ENCODE measurements at places on chromosomes 3 and 15. TPM values are rescaled to one million over a fixed set of nuclear protein-coding genes. Genes with fewer than 3 reads are reported as not detected.

- no peak overlapping the region for H3K4me3 ChIP-seq
- peaks cover 26% of the 10 kb centered on the region for H3K27me3 ChIP-seq
- no peak for DNase-seq
Measured at GRCh38 chr3:43922374-43922773, 231.6 kb downstream of the ABHD5 start.

- no peaks in the 10 kb centered on the region for H3K36me3 ChIP-seq
- H3K4me3 ChIP-seq: no peak overlapping the region
- H3K4me1 ChIP-seq: no peaks in the 10 kb centered on the region
- no peaks in the 10 kb centered on the region for H3K27me3 ChIP-seq
- H3K27ac ChIP-seq: no peak overlapping the region
Measured at GRCh38 chr3:118868051-118868450, 166.6 kb downstream of the IGSF11 start.

The ZNF710 gene
- total RNA-seq: 34.2 TPM

The ANKDD1A gene
- 2.5 TPM for total RNA-seq

The TASOR gene
- total RNA-seq: 79.8 TPM

The PLSCR4 gene
- not detected for total RNA-seq

Measured in activated T-helper 2 cell treated with anti-CD3 and anti-CD28 coated beads, Interferon-gamma antibody, Interleukin-2, Interleukin-4, amounts not matched to agents 10 μg/mL and 5 μg/mL and 100 μg/mL, durations not matched to agents 14 hours and 24 hours and 36 hours (primary cell).